ENCODE measurements at places on chromosomes 5 and 9. TPM values are rescaled to one million over a fixed set of nuclear protein-coding genes. Genes with fewer than 3 reads are reported as not detected.
A peak's percentile ranks its signal among the peaks of the same experiment; 100 is the strongest.

ZSWIM6 gene
- polyA plus RNA-seq, result 1.5 TPM

MARCOL gene
- polyA plus RNA-seq, result not detected

GRCh38 chr5:20223451-20223850 lies 235.5 kb upstream of the CDH18 start:
- DNase-seq, result no peak

- peak; percentile 92 for DNase-seq
Observed at GRCh38 chr5:149404746-149405549, 25.9 kb upstream of the IL17B start.

DNA sequence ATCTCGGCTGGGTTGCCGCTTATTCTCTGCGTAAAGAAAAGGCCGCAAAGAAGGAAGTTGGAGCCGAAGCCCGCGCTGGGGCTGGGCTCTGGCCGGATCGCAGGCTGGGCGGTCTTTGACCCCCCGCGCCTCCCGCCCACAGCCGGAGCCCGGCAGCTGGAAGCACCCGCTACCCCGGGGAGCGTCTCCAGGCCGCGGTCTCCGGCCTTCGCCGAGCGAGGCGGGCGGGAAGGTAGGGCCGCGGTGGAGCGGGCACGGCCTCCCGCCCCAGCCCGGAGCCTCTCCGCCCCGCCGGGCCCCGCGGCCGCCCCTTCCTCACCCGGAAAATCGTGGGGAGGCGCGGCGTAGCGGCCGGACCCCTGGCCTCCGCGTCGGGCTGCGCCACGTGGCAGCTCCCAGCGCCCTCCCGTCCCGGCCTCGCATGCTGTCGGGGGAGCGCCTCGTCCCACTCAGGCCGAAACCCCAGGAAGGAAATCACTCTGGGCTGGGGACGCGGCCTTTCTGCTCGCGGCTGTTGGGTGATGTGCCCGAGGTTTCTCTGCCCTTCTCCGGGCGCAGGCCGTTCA lies 12.0 kb downstream of the FOXD1 start:
- DNase-seq, result peak; percentile 4

- no peak for DNase-seq
Observed at GRCh38 chr9:86591472-86591871, 237.3 kb upstream of the TUT7 start.

DNA sequence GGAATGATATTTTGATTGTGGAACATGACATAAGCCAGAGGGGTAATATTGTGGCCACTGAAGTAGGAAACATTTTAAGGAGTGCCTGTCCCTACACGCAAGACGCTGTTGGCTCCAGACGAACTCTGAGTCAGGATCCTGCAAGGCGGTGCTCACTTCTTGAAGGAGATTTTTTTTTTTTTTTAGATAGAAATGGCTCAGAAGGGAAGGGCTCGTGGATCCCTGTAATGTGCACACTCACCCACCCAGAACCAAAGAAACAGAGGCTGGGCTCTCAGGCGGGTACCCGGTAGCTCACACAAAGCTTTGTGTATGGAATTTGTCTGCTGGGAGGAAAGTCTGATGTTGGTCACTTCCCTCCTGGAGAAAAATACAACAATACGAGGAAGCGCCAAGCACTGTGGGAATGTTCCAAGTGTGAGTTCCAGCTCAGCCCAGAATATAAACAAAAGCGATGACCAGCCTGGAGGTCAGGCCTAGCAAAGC lies 25.7 kb downstream of the RAPGEF1 start:
- DNase-seq, result peak; percentile 97

ALDH1A1 gene
- not detected for polyA plus RNA-seq

- DNase-seq, result peak; percentile 69
Observed at GRCh38 chr9:113581865-113582697, 118.6 kb downstream of the RGS3 start.

DNA sequence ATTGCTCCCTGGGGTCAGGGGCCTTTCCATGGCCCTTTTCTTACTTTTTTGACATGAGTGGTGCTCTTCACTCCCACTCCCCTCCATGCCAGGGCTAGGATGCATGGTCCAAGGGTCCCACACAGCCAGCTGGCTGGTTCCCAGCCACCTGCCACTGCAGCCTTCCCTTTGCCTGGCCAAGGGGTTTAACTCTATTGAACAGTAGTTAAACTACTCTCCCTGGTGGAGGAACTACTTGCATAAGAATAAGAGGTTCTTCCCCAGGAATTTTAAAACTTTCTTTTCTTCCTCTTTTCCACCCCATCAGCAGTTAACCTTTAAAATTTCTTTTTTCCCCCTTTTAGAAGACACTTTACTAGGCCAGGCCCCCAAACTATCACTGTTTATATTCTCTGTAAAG lies 1532.8 kb upstream of the ACO1 start:
- no peak for DNase-seq

PDE6A gene
- polyA plus RNA-seq, result not detected

- no peak for DNase-seq
Observed at GRCh38 chr9:38439291-38439915, 15.1 kb upstream of the IGFBPL1 start.

- no peak for DNase-seq
Observed at GRCh38 chr5:171920765-171921391, 85.6 kb downstream of the FBXW11 start.

PSMD5 gene
- polyA plus RNA-seq, result 43.1 TPM

GRCh38 chr5:89735082-89735481 lies 674.5 kb downstream of the CETN3 start:
- DNase-seq, result peak; percentile 51

UAP1L1 gene
- polyA plus RNA-seq, result 4.3 TPM

GRCh38 chr9:115442054-115442453 lies 324.1 kb upstream of the TNC start:
- DNase-seq, result peak; percentile 32

DNA sequence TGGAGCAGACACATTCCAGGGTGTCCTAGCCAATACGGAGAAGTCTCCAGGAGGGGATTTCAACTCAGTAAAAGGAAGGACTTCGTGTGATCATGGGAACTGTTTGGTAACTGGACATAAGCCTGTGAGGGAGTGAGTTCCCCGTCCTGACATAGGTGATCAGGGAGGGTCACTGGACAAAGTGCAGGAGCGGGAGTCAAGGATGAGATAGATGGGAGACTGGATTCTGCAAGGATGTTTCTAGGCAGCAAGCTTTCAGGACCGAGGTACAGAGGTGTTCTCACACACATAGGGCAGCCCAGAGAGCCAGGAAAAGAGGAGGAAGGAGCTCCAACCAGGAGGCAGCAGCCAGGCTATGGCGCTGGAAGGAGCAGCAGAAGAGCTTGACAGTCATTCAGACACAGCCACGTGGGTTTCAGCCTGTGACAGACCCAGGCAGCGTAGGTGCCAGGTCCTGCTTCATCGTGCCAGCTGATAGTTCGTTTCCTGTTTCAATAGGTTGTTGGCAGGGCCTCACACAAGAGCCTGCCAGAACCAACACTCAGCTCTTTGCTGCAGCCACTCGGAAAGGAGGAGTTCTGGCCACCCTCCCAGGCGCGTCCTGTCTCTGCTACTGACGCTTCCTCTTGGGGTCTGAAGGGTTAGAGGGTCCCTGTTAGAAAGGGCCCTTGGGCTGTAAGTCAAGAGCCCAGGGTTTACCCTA lies 84.1 kb downstream of the AMBP start:
- peak; percentile 84 for DNase-seq

ATP6V1G1 gene
- 222 TPM for polyA plus RNA-seq

- DNase-seq, result no peak
Observed at GRCh38 chr9:13491493-13492424, 212.3 kb upstream of the MPDZ start.

DNA sequence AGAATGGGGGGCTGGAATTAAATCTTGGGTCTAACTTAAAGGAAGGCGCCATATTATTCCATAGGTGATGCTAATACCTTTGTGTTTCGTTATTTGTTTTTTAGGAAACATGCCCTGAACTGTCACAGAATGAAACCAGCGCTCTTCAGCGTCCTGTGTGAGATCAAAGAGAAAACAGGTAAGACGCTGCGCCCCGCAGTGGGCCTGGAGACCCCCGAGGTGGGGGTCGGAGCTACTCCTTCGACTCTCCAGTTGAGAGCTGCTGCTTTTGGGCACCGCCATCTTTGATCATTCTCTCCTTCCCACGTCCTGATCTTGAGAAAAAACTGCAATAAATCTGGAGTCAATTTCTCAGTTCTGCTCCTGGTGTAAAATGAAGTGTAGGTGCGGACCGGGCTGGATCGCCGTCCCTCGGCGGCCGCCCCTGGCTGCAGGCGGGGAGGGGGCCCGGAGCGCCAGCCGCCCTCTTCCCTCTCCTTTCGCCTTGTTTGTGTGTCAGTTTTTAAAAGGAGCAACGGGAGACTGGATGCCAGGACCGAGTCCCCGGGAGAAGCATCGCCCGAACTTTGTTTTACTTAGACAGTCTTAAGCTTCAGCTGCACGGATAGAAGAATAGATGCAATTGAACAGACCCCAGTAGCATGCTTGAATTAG lies 1.4 kb downstream of the PBX3 start:
- DNase-seq, result peak; percentile 34

- no peak for DNase-seq
Observed at GRCh38 chr5:101663543-101663942, 632.5 kb downstream of the SLCO4C1 start.

- DNase-seq, result peak; percentile 64
Observed at GRCh38 chr9:137621131-137621757, 2.4 kb downstream of the EHMT1 start.

TMEM215 gene
- polyA plus RNA-seq, result not detected

DNA sequence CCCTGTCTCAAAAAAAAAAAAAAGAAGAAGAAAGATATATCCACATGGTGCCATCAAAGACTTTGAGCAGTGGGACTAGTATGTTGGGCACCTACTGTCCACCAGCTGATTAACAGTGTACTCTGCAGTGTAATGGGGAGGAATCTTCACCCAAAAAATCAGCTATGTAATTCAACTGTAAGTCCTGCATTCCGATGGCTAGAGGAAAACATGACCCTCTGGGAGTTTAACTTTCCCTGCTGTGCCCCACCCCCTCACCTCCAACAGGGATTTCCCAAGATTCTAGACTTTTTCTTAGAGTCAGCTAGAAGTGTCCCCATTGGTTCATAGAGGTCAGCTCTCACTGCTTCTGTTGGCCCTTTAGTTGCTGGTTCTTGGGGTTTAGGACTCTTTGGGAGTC lies 221.2 kb upstream of the CLINT1 start:
- DNase-seq, result no peak
